ENCODE measurements at places on chromosomes 4 and X.
A peak's percentile ranks its signal among the peaks of the same experiment; 100 is the strongest.

- no peak for DNase-seq
These were observed 18.8 kb upstream of the CHRNA9 start for GRCh38 chr4:40316333-40316781.

- no peak for DNase-seq
These were observed 32.1 kb upstream of the SCML1 start for GRCh38 chrX:17705211-17705610.

GRCh38 chr4:107997794-107998193, 8.1 kb downstream of the HADH start:
- DNase-seq, result no peak

DNA sequence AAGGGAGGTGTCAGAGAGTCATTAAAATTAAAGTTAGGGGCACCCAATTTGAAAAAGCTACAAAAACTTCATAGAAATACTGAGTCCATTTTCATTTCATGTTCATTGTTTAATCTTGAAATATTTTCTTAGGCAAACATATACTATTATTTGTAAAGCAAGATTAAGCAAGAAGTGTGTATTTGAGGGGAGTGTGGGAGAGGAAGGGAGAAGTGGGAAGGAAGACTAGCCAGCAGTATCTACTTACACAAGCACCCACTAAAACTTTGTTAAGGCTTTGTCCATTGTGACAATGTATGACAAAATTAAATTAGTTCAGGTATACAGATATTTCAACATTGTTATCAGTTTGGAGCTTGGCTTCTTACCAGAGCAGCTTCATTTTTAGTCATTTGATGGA, 222.9 kb downstream of the ARHGAP24 start:
- DNase-seq, result no peak

DNA sequence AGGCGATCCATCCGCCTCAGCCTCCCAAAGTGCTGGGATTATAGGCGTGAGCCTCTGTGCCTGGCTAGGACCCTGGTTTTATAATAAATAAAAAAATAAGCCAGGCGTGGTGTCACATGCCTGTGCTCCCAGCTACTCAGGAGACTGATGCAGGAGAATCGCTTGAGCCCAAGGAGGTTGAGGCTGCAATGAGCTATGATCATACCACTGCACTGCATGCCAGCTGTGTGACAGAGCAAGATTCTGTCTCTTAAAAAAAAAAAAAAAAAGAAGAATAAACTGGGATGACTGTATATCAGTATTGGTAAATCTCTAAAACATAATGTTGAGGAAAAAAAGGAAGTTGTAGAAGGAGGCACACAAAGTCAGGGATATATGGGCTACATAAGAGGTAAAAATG, 45.7 kb upstream of the SLC34A2 start:
- no peak for DNase-seq

- DNase-seq, result no peak
These were observed 248.1 kb downstream of the C4orf33 start for GRCh38 chr4:129344058-129344457.

DNA sequence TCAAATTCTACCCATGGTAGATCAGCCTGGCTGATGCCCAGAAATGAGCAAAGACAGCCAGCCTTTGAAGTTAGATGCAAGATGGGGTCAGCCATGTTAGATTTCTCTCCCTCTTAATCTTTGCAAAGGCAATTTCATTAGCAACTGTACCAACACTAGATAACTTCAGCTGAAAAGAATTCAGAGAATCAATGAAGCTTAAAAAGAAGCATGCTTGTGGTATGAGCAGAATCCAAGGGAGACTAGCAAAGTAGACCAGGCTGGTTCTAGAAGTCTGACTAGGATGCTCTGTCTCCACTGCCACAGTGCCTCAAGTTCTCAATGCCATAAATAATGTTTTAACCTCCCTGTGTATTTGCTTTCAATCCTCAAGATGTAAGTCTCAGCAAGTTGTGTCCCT, 247.3 kb downstream of the SLC7A11 start:
- DNase-seq, result no peak

GRCh38 chr4:34182306-34182705, 2062.0 kb downstream of the ARAP2 start:
- no peak for DNase-seq

GRCh38 chr4:158015241-158015640, 157.6 kb downstream of the GASK1B start:
- DNase-seq, result no peak

DNA sequence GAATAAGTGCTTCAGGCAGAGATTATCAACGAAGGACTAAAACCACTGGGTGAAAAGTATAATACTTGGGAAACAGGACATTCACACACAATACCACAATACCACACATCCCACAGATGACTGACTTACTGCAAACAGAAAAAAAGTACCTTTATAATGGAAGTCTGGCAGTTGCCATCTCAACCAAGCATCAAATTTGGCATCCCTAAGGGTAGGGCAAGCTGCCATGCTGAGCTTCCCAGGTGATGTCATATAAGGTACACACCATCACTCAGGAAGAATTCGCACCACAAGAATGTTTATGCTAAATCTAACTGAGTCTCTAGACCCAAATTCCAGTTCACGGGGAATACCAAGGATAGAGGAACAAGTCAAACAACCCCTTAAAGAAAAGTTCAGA, 9.1 kb downstream of the QDPR start:
- DNase-seq, result no peak

DNA sequence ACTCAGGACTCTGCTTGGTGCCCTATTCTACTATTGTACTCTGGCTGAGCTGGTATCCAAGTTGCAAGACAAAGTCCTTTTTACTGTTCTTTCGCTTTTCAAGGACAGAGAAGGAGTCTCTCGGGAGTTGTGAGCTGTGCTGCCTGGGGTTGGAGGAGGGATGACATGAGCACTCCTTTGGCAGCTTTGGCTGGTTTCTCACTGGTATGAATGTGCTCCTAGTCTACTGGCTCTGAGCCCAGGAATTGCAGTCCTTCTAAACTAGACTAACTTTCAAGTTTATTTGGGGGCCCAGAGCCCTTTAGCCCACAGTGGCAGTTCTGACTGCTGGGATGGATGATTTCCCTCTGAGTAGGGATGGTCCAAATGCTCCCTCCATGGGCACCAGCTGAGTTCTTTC, 997.1 kb downstream of the RAB28 start:
- DNase-seq, result no peak

- DNase-seq, result no peak
These were observed 3.2 kb upstream of the UXT start for GRCh38 chrX:47662144-47662657.

GRCh38 chrX:118521435-118521834, 25.8 kb downstream of the DOCK11 start:
- no peak for DNase-seq

GRCh38 chr4:142126890-142127497, 490.6 kb downstream of the IL15 start:
- DNase-seq, result peak; percentile 56

DNA sequence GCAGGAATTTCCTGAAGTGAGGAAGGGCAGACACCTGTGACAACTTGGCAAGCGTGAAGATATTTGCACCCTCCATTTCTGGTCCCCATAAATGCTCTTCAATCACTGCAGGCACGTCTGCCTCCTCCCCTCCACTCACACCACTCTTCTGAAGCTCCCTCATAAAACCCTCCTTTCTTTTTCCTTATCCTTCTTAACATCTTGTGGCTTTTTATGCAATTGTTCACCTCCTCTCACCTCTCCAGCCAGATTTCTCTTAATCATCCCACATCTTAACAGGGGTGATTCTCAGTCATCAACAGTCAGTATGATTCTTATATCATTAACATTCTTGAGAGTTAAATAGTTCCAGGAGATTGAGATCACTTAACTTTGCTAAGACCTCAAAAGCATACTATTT, 277.4 kb downstream of the SPRY1 start:
- no peak for DNase-seq

DNA sequence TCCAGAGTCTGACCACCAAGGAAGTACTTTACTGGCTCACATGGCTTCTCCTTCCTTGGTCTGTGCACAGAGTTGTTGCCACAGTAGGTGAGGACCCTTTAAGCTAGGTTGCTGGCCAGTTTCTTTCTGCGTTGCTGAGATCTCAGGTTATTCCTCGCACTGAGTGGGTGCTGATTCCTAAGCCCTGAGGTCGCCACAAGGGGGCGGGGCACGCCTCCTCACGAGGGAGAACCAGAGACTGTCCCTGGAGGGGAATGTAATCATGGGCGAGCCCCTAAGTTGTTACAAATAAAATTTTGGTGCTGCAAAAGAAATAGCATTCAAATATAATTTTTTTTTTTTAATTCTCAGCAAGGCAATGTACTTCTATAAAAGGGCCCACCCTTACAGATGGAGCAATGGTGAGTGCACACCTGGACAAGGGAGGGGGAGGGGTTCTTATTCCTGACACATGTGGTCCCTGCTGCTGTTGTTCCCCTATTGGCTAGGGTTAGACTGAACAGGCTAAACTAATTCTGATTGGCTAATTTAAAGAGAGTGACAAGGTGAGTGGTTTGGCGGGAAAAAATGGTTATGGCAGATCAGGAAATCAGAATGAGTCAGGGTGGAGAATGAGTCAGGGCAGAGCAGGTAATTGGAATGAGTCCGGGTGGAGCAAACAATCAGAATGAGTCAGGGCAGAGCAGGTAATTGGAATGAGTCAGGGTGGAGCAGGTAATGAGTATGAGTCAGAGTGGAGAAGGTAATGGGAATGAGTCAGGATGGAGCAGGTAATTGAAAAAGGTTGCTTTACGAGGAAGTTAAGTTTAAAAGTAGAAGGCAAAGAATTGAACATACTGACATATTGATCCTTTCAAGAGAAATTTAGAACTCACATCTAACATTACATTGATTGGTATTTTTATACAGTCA, 107.5 kb downstream of the VSIG4 start:
- DNase-seq, result no peak

- DNase-seq, result no peak
These were observed 341.3 kb upstream of the KLF3 start for GRCh38 chr4:38322714-38323113.

GRCh38 chr4:151862766-151863165, 102.0 kb upstream of the GATB start:
- no peak for DNase-seq

GRCh38 chr4:2217726-2218125, 24.2 kb downstream of the HAUS3 start:
- DNase-seq, result no peak

DNA sequence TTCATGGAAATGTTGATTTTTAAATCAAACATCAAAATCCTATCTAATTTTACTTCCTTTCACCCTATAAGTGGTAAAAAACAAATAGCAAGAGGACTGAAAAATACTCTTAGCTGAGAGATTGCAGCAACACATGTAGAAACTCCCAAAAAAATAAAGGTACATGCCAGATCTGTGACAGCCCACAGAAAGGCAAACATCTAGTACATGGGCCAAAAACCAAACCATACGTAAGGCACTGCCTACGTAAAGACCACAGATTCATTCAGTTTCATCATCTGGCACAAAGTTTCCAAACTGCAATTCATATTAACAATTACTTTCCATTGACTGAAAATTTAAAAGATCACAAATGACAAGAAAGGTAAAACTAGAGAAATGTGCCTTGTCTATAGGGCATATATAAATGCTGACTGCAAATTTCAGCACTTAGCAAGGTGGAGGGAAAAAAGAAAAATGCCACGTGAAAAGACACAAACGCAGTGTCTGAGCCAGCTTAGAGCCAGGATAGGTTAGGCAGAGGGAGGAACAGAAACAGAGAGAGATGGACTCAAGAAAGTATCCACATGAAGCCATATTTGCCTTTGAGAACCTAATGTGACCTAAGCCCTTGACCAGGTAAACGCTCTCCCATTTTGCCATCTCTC, 88.1 kb downstream of the TSPAN5 start:
- no peak for DNase-seq

DNA sequence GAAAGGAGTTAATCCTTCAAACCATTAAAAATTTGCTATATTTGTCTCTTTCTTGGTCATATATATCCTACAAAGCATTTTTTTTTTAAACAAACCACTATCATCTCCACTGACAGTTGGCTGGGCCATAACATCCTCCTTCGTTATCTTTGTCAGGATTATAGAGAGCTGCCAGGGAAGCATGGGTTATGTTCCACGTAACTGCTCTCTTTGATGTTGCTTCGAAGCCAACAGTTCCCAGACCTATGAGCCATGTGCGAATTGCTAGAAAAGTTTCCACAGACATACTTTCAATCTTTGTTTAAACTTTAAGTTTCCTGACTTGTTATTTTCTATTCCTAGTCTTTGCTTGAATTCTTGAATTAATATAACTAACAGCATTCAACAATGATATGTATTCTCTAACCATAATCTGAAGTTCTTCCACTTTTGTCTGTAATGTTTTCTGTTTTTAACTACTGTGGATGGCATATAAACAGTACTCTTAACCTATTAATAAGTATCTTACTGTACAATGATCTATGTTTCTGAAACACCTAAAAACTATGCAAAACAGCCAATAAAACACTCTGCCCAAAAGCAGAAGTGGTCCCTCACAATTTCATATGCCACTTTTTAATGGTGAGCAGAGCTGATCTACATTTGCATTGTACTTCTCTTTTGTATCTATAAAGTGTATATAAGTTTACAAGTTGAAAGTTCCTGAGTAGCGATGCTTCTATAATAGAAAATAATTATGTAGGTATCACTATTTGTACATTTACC, 37.9 kb downstream of the EREG start:
- no peak for DNase-seq

- DNase-seq, result no peak
These were observed 13.5 kb upstream of the NKX1-1 start for GRCh38 chr4:1419708-1420107.

GRCh38 chr4:174334628-174335027, 50.9 kb downstream of the CEP44 start:
- DNase-seq, result no peak

GRCh38 chr4:47749858-47750257, 88.0 kb downstream of the CORIN start:
- DNase-seq, result no peak

DNA sequence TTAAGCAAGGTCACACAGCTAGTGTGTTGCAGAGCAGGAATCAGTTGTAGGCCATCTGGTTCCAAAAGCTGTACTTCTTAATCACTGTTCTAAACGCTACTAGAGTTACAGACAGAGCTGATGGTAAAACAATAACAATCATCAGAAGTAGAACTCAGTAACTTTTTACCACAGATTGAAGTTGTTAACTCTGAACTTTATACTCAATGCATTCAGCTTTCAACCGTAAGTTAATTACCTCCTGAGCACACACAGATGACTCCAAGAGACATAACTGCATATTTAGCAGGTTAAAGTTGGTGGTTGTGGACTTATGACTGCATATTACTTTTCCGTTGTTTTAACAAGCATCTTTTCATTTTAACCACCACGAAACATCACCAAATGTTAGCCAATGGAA, 127.3 kb downstream of the PRSS12 start:
- no peak for DNase-seq

DNA sequence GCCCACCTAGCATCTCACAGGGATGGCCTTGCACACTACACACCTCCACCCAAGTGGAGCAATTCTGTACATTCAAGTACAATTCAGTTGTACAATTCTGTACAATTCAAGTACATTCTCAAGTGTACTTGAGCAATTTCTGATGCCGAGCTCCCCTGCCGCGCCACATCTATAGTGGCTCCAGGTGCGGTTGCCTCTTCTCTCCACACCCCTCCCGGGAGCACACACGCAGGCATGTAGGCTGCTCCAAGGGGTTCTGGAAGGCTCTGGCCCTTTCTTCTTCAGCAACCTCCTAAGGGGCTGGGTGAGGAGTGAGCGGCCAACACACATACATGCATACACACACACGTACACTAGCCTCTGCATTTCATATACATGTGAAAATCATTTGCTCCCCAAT, 18.9 kb upstream of the DUSP9 start:
- no peak for DNase-seq
